Keratinocyte (primary cell): ENCODE measurements at places on chromosomes 13 and 19. TPM values are rescaled to one million over a fixed set of nuclear protein-coding genes. Genes with fewer than 3 reads are reported as not detected.

Gene TEX26
- polyA plus RNA-seq, result not detected in 3 replicates

Gene NXNL1
- not detected in 3 replicates for polyA plus RNA-seq

Gene PEG3
- polyA plus RNA-seq, result 0.08 to 0.14 TPM (median 0.09 TPM) in 3 replicates

Gene ZNF99
- polyA plus RNA-seq, result not detected in 3 replicates
